Activated CD4-positive, alpha-beta T cell treated with anti-CD3 and anti-CD28 coated beads, Interleukin-2, amount 50 U/mL, for 24 hours (primary cell): ENCODE measurements at places on chromosomes 7 and 10.

GRCh38 chr7:35781767-35782515, 18.9 kb upstream of the SEPTIN7 start:
- no peak for DNase-seq

DNA sequence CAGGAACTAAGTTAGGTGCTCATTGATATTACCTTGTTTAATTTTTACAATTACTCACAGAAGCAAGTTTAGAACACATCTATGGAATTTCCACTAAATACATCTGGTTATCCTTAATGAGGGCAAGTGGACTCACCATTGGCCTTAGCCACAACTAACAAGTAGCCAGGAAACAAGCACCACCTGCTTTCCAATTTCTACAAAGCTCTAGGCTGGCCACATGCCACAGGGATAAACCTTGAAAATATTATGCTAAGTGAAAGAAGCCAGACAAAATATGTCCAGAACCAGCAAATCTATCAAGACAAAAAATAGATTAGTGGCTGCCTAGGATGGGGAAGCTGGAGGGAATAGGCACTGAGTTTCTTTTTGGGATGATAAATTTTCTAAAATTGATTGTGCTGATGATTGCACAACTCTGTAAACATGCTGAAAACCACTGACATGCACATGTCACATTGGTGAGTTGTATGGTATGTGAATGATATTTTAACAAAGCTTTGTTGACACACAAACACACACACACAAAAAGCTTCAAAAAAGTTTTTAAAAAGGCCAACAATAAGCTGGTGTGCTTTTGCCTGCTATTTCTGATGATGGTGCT, 179.4 kb downstream of the CPEB3 start:
- no peak for DNase-seq

GRCh38 chr10:99513061-99513460, 19.7 kb upstream of the NKX2-3 start:
- no peak for DNase-seq

DNA sequence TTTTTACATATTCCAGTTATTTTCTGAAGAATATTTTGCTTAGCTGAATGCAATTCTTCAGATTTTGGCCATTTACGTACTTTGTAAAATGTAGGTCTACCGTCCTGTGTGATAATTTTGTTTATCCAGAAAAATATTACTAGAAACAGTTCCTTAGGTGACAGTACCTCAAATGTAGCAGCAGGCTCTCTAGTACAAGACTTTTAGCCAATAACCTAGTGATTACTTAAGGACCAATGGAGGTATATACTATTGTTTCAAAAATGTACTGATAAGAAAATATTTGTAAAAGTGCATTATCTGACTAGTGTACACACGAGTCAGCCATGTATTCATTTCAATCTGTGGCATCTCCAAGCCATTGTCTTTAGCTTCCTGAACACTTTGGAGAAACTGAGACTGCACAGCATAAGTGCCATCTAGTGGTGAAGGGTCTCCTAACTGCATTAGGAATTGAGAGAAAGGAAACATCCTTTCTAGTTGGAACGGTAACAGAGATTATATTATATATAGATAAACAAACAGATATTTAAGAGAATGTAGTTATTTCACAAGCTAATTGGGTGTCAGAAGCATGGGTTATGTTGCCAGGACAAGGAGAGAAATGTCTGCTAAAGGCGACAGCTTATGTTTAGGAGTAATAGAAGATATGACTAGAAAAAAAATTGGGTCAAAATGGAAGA, 23.7 kb downstream of the RTKN2 start:
- DNase-seq, result peak; percentile 56

DNA sequence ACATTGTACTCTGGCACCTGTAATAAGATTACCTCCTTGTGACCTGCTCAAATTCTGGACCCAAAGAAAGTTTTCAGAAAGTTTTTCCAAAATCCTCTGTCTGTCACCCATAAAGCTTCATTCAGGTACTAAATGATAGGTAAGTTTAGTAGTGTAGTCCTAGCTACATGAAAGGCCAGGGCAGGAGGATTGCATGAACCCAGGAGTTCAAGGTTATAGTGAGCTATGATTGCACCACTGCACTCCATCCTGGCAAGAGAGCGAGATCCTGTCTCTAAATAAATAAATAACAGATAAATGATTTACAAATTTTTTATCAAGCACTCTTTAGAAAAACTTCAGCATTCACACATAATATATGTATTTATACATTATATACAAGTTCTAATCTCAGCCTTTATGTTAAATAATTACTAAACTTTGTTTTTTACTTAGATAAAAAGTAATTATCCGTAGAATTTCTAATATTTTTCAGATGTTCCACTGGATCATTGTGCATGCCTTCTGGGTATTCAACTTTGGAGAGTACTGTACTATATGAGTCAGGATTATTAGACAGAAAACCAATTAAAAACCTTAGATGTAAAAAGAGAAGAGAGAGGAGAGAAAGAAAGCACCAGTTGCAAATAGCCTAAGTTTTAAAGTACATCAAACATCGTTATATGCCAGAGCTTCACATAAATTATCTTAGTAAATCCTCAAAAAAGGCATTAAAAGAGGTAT, 363.0 kb downstream of the LRRTM3 start:
- DNase-seq, result no peak

- DNase-seq, result no peak
Measured at GRCh38 chr7:51635775-51636174, 319.2 kb upstream of the COBL start.

- DNase-seq, result no peak
Measured at GRCh38 chr10:59362959-59363381, 621 bp upstream of the FAM13C start.

GRCh38 chr7:88268858-88269257, 37.8 kb downstream of the STEAP4 start:
- no peak for DNase-seq

GRCh38 chr7:111274857-111275256, 183.9 kb downstream of the LRRN3 start:
- DNase-seq, result no peak

GRCh38 chr7:78412216-78412858, 613.8 kb downstream of the PHTF2 start:
- no peak for DNase-seq

DNA sequence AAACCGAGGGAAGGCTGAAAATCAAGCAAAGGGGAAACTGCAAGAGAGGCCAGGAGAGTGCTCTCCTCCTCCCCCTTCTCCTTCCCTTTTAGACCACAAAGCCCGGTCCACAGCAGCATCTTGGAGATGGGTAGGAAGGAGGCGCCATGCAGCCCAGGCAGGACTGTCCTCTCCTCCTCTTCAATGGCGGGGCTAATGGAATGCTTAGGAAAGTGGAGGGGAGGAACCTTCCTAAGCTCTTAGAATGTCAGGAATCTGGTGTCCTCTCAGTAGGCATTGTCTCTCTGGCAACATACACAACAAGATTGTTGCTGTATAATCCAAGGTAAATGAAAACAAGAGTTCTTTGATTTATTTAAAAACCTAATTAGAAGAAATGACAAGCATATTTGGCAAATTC, 185.1 kb downstream of the DGKI start:
- no peak for DNase-seq

- no peak for DNase-seq
Measured at GRCh38 chr10:124127965-124128810, 34.8 kb upstream of the CHST15 start.

GRCh38 chr7:93728292-93728691, 153.8 kb upstream of the CALCR start:
- no peak for DNase-seq

DNA sequence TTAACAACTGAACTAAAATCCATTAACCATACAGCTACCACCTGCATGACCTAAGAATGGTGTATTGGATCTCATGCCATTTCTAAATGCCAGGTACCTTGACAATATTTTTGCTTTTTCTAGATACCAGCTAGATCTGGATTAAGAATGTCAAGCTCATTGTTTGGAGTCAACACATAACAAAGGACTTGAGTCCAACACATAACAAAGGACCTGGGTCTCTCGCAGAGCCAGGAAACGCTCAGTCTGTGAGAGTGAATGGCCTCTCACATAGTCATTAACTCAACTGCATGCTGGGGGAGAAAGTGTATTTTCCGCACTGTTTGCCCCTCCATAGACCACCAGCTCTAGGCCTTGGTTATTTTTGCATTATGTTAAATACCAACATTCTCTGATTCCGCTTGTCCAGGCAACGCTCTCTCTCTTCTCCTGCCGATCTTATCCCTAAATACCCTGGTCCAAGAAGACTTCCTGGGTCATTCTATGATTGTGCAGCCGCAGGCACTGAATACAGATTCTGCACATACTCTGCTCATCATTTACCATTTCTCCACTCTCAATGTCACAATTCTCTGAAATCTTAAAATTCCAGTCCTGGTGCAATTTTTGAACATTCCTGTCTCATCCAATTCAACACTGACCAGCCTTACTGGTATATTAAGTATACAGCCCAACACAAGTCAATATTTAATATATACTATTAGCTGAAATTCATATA, 31.2 kb downstream of the ITIH5 start:
- no peak for DNase-seq

- DNase-seq, result no peak
Measured at GRCh38 chr10:97307441-97307840, 11.6 kb upstream of the FRAT1 start.

GRCh38 chr7:22884911-22885788, 62.5 kb upstream of the TOMM7 start:
- no peak for DNase-seq

DNA sequence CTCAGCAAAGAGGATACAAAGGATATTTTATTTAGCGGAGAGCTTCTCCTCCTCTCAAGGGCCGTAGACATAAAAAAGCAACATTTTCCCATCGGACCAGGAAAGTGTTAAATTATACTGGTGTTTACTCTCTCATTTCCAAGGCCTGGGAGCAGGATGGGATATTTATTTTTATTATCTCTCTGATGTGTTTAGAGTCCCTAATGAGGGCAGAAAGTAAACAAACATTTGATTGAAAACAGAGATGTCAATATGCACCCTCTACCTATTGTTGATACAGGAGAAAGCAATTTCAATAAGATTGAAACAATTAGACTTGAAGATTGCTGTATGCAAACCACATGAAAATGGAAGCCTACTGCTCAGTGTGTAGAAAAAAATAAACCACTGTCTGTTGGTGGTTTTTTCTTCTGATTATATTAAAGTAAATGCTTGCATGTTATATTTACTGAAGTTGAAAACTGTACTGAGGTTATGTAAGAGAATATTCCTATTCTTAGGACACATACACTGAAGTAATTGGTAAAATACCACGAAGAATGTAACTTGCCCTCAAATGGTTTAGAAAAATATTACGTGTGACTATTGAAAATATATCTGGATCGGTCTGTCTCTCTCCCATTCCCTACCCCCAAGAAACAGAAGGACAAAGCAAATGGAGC, 59.3 kb downstream of the ATXN7L1 start:
- DNase-seq, result no peak

DNA sequence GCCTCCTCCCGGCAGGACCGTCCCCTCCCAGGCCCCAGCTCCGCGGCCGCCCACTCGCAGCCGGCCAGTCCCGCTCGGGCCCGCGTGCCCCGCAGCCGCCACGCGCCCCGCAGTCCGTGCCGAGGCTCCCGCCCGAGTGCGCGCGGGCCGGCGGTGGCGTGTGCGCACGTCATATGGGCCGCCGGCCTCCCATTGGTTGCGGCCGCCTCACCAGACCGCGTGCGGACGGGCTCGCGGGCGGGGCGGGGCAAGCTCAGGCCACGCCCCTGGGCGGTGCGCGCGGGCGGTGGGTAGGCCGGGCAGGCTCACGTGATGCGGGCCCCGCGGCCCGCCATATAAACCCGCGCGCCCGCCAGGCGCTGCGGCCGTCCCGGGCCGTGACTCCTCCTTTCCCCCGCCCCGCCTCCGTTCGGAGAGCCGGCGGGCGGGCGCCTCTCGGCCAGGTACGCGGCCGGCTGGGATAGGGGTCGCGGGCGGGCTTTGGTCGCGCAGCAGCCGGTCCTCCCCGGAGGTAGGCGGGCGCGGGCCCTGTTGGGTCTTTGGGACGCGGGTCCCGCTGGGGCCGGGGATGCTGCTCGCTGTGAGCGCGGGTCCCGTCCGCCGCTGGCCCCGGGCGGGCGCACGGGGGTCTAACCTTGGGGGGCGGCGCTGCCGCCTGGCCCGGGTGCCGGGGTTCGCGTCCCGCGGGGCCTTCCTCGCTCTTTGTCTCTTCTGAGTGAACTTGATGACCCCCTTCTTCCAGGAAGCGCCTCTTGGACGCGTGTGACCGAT, at the start of gene INSIG1:
INSIG1 (plus strand) TSS at position 362 of the 771 bp plus-strand sequence; CDS start at position 770, 408 bp downstream.
- peak; percentile 88 for DNase-seq

DNA sequence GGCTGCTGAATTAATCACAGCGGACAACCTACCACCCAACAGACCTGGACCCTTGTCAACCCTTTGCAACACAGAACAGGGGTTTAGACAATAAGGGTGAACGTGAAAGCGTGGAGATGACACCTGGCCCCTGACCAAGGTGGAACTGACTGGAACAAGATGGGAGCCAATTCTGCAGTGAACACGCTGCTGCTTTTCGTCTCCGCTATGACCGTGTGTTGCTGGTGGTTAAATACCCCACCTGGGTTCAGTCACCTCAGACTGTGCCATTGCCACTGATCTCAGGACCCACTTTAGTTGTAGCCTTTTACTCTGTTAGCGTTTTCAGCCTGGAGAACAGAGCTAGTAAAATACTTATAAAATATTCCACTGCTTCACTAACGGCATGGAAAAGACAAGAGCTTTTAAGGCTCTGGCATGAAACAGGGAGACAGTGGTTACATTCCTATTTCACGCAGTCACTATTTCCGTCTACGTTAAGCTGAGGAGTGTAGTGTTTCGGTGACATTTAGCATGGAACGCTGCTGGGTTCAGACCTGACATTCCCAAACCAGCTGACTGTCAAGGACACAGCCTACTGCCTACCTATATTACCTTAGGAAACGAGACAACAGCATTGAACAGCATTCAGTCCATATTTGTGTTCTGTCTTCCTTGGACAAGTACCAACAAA, 119.5 kb upstream of the PRSS1 start:
- DNase-seq, result no peak

DNA sequence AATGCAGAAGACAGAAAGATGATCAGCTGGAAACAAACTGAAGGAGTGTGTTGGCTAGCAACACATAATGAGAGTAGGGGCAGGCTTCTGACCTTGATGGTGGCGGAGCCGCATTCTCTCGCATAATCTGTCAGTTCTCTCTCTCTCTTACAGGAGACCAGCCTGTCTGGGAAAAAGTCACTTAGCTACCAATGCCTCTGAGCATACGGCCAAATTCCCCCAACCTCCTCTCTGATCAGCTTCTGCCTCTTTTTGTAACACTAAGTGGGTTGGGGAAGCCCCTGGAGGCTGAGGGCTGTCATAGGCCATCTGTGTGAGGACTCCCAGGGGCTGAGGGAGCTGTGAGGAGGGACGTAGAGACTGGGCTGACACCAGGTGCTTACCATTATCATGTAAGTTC, 104.6 kb downstream of the HIPK2 start:
- peak; percentile 13 for DNase-seq

DNA sequence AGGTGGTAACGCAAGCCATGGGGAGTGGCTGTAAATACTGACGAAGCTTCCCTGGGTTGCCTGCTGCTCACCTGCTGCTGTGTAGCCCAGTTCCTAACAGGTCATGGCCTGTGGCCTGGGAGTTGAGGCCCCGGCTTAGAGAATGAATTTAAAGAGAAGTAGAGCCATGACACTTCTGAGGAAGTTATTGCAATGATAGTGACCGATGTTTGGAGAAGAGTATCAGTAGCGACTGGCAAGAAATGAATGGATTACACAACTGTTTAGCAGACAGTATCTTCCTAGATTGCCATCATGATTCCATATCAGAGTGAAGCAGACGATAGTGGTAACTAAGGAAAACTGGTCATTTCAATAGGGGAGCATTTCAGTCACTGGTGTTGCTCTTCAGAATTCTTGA, 249.6 kb downstream of the PLXDC2 start:
- DNase-seq, result no peak

GRCh38 chr10:7042000-7042399, 368.8 kb downstream of the SFMBT2 start:
- DNase-seq, result no peak

- no peak for DNase-seq
Measured at GRCh38 chr7:9835199-9835598, 1138.5 kb upstream of the PHF14 start.
